ENCODE measurements at places on chromosomes 6 and 20.

DNA sequence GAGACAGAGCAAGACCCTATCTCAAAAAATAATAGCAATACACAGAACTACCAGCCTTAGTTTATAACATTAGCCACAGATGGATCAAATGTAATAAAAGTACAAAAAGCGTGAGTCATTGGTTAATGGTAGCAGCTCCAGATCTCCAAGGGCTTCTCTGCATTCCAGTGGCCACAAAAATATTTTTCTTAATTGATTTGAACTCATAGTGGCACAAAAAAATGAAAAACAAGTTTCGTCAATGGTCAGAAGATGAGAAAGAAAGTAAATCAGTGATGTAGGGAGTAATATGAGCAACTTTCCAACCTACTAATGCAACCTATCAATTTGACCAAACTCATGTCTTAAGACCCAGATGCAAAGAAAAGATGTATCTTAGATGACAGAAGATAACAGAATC, 79.6 kb downstream of the CEP57L1 start:
- no peak for DNase-seq

- DNase-seq, result no peak
Observed at GRCh38 chr6:149938571-149939355, 3.1 kb upstream of the ULBP2 start.

GRCh38 chr6:10413850-10414738, 780 bp downstream of the TFAP2A start:
- no peak for DNase-seq

GRCh38 chr20:32585586-32586127, 524 bp upstream of the NOL4L start:
- DNase-seq, result no peak

DNA sequence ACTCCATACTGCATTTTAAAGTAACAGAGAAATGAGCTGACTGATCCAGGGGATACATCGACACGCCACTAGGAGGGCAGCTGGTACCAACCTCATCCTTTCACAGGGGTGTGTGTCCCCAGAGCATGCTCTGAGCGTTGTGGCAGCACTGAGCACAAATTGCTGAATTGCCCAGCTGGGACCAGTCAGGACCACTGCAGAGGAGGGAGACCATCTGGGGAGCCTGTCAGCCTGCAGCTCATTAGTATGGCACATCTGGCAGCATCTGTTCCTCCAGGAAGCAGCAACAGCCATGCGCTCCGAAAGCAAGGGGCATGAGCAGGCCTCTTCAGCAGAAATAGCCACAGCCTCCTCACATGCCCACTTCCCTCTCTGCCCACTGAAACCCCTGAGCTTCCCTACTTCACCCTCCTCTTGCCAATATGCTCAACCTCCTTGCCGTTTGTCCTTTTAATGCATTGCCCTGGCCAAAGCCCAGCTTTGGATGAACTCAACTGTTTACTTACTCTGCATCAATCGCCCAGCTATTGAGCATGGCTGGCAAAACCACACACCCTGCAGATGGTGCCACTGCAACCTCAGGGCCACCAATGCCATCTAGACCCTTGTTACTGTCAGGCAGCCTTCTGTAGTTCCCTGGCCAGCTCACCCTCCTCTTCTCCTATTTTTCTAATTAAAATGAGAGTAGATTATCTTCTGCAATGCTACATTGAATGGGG, 77.6 kb upstream of the NEDD9 start:
- DNase-seq, result no peak

GRCh38 chr20:58891718-58892140, 39.2 kb downstream of the GNAS start:
- DNase-seq, result no peak

- no peak for DNase-seq
Observed at GRCh38 chr20:41969656-41970055, 351.5 kb upstream of the CHD6 start.

GRCh38 chr6:138655828-138656227, 117.7 kb upstream of the CCDC28A start:
- DNase-seq, result no peak

- no peak for DNase-seq
Observed at GRCh38 chr6:52284131-52284459, 447 bp downstream of the MCM3 start.

- DNase-seq, result no peak
Observed at GRCh38 chr6:39841291-39841690, 49.1 kb downstream of the DAAM2 start.

- DNase-seq, result no peak
Observed at GRCh38 chr20:11234608-11235007, 560.8 kb upstream of the JAG1 start.

GRCh38 chr20:30985386-30985785, 272.1 kb upstream of the DEFB115 start:
- DNase-seq, result no peak

GRCh38 chr20:37869334-37869861, 33.5 kb upstream of the VSTM2L start:
- DNase-seq, result no peak

DNA sequence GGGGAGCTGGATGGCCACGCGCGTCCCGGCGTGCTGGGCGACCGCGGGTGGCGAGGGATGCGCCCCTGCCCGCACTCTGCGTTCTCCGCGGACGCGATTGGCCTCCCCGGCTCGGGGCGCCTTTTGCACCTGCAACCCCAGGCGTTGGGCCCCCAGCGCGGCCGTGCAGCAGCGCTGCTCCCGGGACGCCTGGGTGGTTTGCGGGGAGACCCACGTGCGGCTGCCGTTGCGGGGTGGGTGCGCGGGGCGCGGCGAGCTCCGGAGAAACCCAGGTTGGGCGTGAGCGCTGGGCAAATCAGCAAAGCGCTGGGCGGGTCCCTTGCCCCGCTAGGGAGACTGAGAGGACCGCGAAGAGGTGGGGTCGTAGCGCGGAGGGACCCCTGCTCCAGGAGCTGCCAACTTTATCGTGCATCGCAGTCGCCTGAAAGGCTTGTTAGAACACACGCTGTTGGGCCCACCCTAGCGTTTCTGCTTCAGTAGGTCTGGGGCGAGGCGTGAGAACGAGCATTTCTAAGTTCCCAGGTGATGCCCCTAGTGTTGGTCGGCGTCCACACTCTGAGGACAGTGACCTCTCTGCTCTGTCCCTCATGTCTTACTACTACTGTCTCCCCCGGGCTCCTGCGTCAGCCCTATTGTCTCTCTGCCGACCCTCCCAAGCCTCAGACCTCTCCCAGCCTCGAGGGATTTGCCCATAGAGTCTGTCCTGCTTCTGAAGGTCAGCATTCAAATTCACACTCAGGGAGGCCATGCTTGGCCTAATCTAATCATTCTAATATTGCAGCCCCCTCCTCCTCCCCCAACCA, 538 bp upstream of the ZFP64 start:
- DNase-seq, result peak; percentile 57

DNA sequence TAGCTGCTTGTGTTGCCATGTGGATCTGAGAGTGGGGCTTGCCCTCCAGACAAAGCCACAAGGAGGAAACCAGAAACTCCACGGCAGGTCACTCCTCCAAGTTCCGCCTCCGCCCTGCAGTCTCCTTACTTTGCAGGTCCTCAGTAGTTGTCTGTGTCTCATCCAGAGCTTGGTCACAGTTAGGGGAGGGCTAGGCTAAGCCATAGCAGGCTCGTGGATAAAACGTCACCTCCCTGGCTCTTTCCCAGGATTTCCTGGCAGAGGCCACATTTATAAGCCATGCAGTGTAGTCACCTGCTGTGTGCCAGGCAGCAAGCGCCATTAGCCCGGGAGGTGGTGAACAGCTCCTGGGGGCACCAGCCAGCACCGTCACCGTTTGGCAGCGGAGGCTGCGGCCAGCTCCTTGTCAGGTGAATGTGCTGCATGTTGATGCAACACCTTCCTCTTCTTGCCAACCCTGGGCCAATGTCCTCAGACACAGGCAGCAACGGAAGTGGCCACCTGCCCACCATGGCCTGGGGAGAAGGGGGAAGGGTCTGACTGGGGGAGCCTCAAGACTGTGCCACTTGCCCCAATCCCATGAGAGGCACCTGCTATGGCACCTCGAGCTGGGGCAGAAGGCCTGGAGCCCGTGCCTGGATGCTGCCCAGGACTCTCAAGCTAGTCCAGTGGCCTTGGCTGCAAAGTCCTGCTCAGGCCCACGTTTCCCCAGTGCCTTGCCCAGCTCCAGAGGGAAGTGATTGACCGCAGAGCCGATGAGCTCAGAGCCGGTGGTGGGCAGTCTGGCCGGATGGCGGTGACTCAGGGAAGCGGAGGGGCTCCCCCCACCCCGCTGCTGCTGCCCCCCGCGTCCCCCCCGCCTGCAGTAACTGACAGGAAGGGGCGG, 39.0 kb upstream of the SLCO4A1 start:
- DNase-seq, result peak; percentile 39

GRCh38 chr6:87806635-87807034, 104.6 kb upstream of the AKIRIN2 start:
- DNase-seq, result peak; percentile 45

- no peak for DNase-seq
Observed at GRCh38 chr20:11895861-11896387, 21.8 kb upstream of the BTBD3 start.

- DNase-seq, result no peak
Observed at GRCh38 chr20:23596579-23597250, 9.0 kb downstream of the CST9 start.

GRCh38 chr20:18154342-18154741, 16.7 kb downstream of the KAT14 start:
- DNase-seq, result no peak

- no peak for DNase-seq
Observed at GRCh38 chr20:34583544-34583943, 25.0 kb downstream of the MAP1LC3A start.

GRCh38 chr6:167566711-167567141, 241.8 kb downstream of the TTLL2 start:
- DNase-seq, result no peak

- no peak for DNase-seq
Observed at GRCh38 chr20:49379338-49379737, 101.5 kb upstream of the ZNFX1 start.

DNA sequence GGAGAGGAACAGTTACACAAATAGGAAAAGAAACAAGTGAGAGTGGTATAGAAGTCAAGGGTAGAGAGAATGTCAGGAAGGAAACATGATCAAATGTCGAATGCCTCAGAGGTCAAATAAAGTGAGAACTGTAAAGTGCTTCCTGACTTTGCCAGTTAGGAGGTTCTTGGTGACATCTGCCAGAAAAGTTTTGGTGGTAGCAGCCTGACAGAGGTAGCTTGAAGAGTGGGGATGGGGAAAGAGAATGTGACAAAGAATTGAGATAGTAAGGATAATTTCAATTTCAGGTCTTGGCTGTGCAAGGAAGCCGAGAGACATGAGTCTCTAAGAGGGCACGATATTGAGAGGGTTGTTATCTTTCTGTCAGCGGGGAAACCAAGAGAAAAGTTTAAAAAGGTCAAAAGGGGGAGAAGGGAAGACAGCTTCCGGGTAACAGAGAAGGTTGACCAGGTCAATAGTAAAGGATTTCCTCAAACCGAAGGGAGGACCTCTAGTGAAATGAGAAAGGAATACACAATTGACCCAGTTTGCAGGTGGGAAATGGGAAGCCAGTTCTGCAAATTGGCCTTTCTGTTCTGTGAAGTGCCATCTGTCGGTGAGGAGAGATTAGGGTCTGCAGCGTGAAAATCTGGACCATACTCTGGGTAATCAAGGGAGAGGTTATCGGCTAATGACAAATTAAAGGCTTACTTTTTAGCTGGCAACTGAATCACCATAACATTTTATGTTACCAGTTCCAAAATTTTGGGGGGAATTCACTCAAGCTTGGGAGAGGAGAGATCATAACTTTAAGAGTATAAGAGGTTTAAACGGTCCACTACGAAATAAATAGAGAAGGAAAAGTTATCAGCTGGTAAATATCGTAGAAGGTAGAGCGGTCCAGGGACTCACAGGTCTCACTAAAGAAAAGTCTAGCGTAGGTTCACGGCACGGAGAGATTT, 973 bp upstream of the BRD2 start:
- DNase-seq, result peak; percentile 69

- no peak for DNase-seq
Observed at GRCh38 chr20:31568773-31569162, 36.3 kb upstream of the ID1 start.

GRCh38 chr6:2725999-2726567, 24.6 kb downstream of the MYLK4 start:
- no peak for DNase-seq

DNA sequence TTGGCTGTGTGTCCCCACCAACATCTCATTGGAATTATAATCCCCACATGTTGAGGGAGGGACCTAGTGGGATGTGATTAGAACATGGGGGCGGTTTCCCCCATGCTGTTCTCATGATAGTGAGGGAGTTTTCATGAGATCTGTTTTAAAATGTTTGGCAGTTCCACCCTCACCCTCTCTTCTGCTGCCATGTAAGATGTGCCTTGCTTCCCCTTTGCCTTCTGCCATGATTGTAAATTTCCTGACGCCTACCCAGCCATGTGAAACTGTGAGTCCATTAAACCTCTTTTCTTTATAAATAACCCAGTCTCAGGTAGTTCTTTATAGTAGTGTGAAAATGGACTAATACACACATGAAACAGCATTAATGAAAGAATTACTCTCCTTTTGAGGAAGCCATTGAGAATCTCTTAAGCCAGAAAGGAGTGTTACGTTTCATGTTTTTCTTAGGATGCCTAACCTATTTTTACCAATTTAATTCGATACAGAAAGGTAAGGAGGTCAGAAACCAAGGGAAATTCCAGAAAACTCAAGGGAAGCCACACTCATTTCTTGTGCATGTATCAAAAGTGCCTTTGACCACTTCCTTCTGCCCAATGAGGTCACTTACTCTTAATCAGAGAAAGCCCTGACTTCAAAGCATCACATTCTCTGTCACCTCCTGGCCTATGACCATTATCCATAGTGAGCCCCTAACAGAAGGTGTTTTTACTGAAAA, 24.7 kb upstream of the HINT3 start:
- DNase-seq, result no peak

- peak; percentile 64 for DNase-seq
Observed at GRCh38 chr20:35207950-35208611, 18.4 kb upstream of the MMP24 start.

GRCh38 chr20:25532015-25532751, 53.1 kb downstream of the NINL start:
- DNase-seq, result no peak

- DNase-seq, result no peak
Observed at GRCh38 chr6:51396583-51396982, 577.9 kb downstream of the TFAP2B start.

DNA sequence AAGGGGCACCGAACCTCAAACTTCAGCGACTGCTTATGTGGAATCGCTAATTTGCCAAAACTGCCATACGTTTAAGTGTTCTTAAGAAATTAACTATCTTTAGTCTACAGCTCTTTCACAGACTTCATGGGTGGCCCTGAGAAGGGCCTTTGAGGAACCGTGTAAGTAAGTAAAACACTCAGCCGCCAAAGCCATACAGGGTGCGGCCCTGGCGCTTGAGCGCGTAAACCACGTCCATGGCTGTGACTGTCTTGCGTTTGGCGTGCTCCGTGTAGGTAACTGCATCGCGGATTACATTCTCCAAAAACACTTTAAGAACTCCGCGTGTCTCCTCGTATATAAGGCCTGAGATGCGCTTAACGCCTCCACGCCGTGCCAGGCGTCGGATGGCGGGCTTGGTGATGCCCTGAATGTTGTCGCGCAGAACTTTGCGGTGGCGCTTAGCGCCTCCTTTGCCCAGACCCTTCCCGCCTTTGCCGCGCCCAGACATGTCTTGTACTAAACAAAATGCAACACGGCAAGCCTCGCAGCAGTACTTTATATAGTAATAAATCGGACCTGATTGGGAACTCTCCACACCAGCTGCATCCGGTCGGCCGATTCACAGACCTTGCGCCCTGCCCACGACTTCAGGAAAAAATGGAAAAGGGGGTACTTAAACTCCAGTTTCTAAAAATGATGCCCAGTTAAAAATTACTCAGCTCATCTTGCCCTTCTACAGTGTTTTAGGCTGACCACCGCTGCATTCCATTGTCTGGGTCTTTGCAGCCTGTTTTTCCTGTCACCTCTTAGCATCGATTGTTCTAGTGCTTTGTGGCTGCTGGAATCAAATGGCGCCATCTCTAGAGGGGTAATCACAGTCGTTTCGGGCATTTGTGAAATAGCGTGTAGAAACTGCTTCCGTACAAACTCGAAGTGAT, 38.9 kb downstream of the OR2B2 start:
- no peak for DNase-seq
